Mucosa of gallbladder (tissue), 1 donor: ENCODE measurements at places on chromosomes 11 and 22. TPM values are rescaled to one million over a fixed set of nuclear protein-coding genes. Genes with fewer than 3 reads are reported as not detected.

GRCh38 chr22:27795696-27796517 is 5.6 kb downstream of the MN1 start:
- no peak for DNase-seq

DNA sequence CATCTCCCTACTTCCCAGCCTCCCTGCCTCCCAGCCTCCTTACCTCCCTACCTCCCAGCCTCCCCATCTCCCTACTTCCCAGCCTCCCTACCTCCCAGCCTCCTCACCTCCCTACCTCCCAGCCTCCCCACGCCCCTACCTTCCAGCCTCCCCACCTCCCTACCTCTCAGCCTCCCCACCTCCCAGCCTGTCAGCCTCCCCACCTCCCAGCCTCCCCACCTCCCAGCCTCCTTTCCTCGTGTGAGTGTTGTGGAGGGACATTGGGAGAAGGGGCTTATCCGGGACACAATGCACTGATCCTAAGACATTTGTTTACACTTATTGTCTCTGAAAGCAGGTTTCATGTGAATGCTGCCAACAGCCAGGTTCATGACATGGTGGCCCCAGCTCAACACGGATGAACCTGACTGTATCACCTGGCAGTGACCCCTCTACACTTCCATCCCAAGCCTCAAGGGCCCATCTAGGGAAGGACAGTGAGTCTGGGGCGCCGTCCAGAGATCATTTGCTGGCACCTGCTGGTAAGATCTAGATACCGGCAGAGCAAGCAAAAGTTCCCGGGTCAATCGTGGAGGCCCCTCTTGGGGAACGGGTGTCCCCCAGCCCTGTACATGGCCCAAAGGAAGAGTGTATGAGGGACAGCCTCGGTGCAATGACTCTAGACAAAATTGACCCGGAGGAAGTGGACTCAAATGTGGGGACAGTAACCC is 34.5 kb upstream of the TH start:
- no peak for DNase-seq

ELF5 gene
- total RNA-seq, result 0.95 TPM

TEAD1 gene
- total RNA-seq, result 88.8 TPM
